ENCODE measurements at places on chromosomes 7 and 10. TPM values are rescaled to one million over a fixed set of nuclear protein-coding genes. Genes with fewer than 3 reads are reported as not detected.

DNA sequence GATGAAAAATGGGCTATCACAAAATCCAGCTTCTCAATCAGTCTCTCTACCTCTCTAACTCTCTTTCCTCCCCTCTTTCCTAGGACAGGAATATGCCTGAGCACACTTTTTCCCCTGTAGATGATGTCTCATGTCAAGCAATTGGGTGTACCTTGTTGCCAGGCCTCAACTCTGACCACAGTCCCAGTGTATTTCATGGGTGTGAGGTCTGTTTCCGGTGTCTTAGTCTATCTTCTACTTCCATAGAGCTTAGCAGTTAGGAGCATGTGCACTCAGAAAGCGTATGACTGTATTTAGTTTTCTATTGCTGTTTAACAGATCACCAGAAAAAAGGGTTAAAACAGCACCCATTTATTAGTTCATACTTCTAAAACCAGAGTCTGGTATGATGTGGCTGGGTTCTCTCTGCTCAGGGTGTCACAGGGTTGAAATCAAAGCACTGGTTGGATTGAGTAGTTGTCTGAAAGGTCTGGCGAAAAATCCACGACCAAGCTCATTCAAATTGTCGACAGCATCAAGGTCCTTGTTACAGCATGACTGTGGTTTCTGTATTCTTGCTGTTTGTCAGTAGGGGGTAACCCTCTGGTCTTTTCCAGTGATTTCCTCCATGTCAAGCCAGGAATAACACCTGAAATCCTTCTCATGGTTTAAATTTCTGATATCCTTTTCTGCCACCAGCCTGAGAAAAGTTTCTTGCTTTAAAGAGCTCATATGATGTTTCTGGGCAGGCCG lies 130.0 kb downstream of the THSD7A start:
- no peak for DNase-seq

- DNase-seq, result peak; percentile 23
Measured at GRCh38 chr10:70227548-70228320, 5.5 kb downstream of the PPA1 start.

DNA sequence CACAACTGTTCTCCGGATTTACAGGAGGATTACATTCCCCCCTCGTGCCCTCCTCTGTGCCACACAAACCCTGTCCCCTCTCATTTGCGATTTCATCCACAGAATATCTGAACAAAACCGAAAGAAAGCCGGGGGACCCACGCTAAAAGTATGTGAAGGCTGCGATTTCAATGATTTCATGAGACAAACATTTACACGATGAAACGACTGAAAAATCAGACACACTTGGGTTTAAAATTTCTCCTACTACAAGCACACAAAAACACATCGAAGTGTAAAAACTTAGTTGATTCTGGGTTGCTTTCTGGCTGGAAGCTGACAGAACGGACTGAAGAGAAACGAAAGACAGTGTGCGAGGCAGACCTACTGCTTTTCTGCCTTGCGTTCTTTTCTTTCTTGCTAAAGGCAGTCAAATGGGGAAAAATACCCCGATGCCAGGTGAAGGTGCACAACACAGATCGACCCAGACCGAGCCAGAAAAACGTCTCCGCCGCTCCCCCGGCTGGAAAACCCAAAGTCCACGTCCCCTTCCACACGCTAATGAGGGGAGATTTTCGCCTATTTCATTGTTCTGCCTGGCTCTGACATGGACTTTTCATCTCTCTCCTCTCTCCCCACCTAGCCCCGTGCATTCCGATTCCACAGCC lies 1.2 kb downstream of the HIPK2 start:
- DNase-seq, result peak; percentile 18

GRCh38 chr10:49021685-49022084 lies 82.0 kb upstream of the LRRC18 start:
- no peak for DNase-seq

GRCh38 chr10:113135025-113135424 lies 185.0 kb downstream of the TCF7L2 start:
- DNase-seq, result no peak

- DNase-seq, result no peak
Measured at GRCh38 chr7:93559639-93560491, 14.7 kb downstream of the CALCR start.

GRCh38 chr10:33395201-33395600 lies 60.7 kb upstream of the NRP1 start:
- DNase-seq, result no peak

- DNase-seq, result no peak
Measured at GRCh38 chr10:63388421-63389031, 77.3 kb downstream of the JMJD1C start.

- DNase-seq, result no peak
Measured at GRCh38 chr7:91549878-91550277, 285.6 kb downstream of the FZD1 start.

- DNase-seq, result no peak
Measured at GRCh38 chr10:74194999-74195398, 44.0 kb downstream of the ADK start.

- no peak for DNase-seq
Measured at GRCh38 chr7:1691601-1692514, 21.8 kb downstream of the ELFN1 start.

Gene PPP1R3C
- 5.5 TPM for total RNA-seq

Gene INSYN2A
- total RNA-seq, result not detected

Gene ADGRA1
- not detected for total RNA-seq

Gene HKDC1
- total RNA-seq, result 112 TPM

Gene NPY
- not detected for total RNA-seq

Gene CHCHD2
- total RNA-seq, result 699 TPM

Gene TAS2R41
- total RNA-seq, result not detected
